ENCODE measurements at places on chromosomes 2 and 18. TPM values are rescaled to one million over a fixed set of nuclear protein-coding genes. Genes with fewer than 3 reads are reported as not detected.

Gene TMX3
- total RNA-seq = 65.4 TPM

GRCh38 chr2:110104025-110104771 lies 11.4 kb downstream of the MALL start:
- no peak overlapping the region for H3K4me3 ChIP-seq
- no peak for DNase-seq
- no peak overlapping the region for H3K27ac ChIP-seq
- no peaks in the 10 kb centered on the region for H3K36me3 ChIP-seq
- peaks cover 5% of the 10 kb centered on the region for H3K4me1 ChIP-seq
- peaks cover 32% of the 10 kb centered on the region for H3K27me3 ChIP-seq

Gene TMEM200C
- total RNA-seq = not detected

- H3K4me3 ChIP-seq = no peak overlapping the region
- no peaks in the 10 kb centered on the region for H3K36me3 ChIP-seq
- no peak overlapping the region for H3K27ac ChIP-seq
- H3K27me3 ChIP-seq = peaks cover 15% of the 10 kb centered on the region
- peaks cover 15% of the 10 kb centered on the region for H3K4me1 ChIP-seq
Observed at GRCh38 chr2:38260972-38261371, 116.1 kb downstream of the ATL2 start.

DNA sequence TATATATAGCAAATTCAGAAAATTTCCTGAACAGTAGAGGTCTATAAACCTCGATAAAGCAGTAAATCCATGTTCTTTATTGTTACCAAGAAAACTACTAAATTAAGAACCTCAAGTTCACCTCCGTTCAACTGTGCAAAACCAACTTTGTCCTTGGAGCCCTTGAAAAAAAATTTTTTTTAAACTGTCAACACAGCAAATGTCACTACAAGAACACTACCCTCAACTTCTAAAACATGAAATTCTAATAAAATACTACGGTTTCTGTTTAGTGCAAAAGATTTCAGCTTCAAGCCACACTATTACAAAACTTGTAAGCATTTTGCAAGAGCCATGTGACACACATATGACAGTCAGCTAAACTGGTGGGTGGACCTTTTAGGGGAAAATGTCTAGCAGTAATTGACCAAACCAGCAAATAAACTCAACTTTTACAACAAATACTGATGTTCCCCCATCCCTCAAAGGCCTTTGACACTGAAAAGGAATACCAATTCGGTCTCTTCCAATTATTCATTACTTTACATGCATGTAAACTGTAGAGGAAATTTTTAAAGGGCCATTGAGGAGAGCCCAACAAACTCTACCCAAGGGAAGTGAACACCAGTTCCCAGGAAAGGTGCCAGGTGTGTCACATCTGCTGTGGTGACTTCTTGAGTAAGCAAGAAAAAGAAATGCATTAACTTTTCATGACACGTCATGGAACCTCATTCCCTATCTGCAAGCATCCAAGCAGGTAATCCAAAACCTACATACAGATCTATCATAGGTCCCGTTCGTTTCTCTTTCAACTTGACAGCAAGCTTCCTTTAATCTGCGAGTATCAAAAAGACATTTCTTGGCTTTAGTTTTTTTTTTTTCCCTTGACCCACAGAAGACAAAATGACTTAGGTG lies 1.4 kb downstream of the RAB1A start:
- no peaks in the 10 kb centered on the region for H3K27me3 ChIP-seq
- H3K36me3 ChIP-seq = peaks cover 3% of the 10 kb centered on the region
- DNase-seq = no peak
- peak overlapping the region; percentile 95 for H3K4me3 ChIP-seq
- H3K4me1 ChIP-seq = peaks cover 46% of the 10 kb centered on the region
- H3K27ac ChIP-seq = peak overlapping the region; percentile 99

Gene SERPINB5
- total RNA-seq = not detected

DNA sequence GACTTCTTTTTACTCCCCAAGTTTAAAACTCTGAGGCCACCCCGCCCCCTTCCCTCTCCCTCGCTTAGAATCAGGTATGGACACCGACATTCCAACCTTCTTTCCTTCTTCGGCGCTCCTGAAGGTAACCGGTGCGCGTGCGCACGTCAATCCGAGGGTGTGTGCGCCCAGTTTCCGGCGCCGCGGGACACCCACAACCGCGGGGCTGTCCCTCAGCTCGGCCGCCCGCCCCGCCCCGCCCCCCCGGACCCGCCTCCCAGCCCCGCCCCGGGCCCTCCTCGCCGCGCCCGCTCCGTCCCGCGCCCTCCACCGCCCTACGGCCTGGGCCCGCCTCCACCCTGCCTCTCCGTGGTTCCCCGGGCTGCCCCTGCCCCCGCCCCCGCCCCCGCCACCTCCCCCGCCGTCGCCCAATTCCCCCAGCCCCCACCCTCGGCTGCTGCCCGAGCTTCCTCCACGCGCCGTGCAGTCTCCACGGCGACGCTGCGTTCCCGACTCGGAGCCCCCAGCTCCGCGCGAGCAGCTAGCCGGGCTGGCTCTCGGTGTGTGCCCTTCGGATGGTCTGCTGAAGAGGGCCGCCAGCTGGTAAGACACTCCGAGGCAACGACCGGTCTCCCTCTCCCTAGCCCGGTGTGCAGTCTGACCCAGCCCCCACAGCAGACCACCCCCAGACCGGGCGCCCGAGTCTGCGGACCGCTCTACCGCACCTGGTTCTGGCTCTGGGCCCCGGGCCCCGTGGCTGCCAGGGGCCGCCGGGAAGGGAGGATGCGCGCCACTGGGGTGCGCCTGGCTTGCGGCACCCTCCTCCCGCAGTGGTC lies 635 bp downstream of the ERICH2 start:
- H3K27ac ChIP-seq = peak overlapping the region; percentile 52
- peaks cover 14% of the 10 kb centered on the region for H3K4me1 ChIP-seq

Gene AMER3
- not detected for total RNA-seq

Gene KLHL30
- total RNA-seq = not detected

Gene LIMS2
- total RNA-seq = 11.4 TPM

- no peak overlapping the region for H3K4me3 ChIP-seq
- H3K27me3 ChIP-seq = no peaks in the 10 kb centered on the region
- DNase-seq = no peak
- peaks cover 2% of the 10 kb centered on the region for H3K4me1 ChIP-seq
Observed at GRCh38 chr2:101884423-101884822, 107.3 kb upstream of the IL1R2 start.

DNA sequence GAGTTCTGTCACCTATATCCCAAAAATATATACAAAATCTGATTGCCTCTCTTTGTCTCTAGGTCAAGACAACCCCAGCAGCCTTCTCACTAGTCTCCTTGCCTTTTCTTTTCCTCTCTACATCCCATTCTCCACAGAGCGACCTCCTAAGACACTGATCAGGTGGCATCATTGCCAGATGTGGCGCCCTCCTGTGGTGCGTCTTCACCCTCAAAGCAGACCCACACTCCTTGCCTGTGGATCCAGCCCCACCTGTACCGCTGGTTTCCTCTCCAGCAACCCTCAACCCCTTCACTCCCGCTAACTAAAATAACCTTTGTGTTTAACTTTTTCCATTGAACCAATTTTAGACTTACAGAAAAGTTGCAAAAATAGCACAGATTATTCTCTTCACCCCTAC lies 273.3 kb downstream of the GLI2 start:
- H3K36me3 ChIP-seq = no peaks in the 10 kb centered on the region
- no peaks in the 10 kb centered on the region for H3K27me3 ChIP-seq
- DNase-seq = peak; percentile 29
- no peak overlapping the region for H3K4me3 ChIP-seq

DNA sequence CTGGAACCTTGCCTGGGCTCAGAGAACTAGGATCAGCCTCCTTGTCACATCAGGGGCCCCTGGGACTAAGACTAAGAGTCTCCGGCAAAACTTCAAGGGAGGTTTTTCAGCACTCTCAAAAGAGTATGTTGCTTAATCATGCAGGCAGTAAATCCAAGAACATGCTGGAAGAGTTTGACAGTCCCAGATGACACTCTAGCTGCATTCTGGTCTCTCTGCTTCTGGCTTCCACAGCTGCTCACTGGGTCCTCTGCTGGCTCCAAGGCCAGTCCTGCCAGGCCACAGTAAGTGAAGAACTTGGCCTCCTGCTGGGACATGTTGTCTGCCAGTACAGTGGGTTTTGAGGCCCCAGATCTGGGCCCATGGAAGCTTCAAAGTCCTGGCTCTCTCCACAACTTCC lies 45.2 kb upstream of the IL1RL1 start:
- H3K27ac ChIP-seq = no peak overlapping the region
- H3K27me3 ChIP-seq = peaks cover 8% of the 10 kb centered on the region
- H3K4me1 ChIP-seq = peaks cover 6% of the 10 kb centered on the region
- DNase-seq = no peak
- H3K36me3 ChIP-seq = peaks cover 6% of the 10 kb centered on the region

DNA sequence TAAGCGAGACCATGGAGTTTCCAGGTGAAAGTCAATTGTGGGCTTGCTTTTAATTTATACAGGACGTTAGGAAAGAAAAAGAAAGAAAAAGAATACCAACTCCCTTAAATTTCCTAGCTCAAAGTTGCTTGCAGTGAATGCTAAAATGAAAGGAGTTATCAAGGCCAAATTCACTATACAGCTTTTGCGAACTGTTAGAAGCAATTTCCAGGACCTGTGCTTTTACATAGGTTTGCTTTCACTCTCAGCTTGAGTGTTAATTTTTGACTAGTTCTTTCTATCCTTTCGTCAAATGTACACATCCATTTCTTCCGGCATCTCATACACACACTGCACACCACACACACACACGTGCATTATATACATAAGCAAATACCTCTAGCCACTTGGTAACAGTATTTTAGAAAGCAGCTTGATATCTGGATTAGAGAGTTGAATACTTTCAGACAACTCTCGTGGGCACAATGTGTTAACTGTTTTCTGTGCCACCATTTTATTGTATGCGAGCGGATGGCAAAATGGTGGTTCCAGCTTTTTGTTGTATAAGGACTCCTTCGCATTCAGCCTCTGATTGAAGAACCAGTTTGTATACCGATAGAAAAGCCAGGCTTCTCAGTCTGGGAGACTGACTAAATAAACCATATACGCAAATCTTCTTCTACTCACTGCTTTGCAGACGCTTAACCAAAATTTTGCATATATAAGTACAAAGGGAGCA lies 381.8 kb downstream of the MTX2 start:
- peaks cover 26% of the 10 kb centered on the region for H3K4me1 ChIP-seq
- no peak overlapping the region for H3K4me3 ChIP-seq
- DNase-seq = no peak
- no peak overlapping the region for H3K27ac ChIP-seq

Gene STK36
- 22.4 TPM for total RNA-seq

- no peaks in the 10 kb centered on the region for H3K36me3 ChIP-seq
- H3K27ac ChIP-seq = no peak overlapping the region
- H3K27me3 ChIP-seq = no peaks in the 10 kb centered on the region
- no peaks in the 10 kb centered on the region for H3K4me1 ChIP-seq
Observed at GRCh38 chr2:239762106-239762505, 263.0 kb downstream of the NDUFA10 start.

Gene USP40
- 11.2 TPM for total RNA-seq

Data from activated CD8-positive, alpha-beta memory T cell treated with anti-CD3 and anti-CD28 coated beads, Interleukin-2, amount 10 ng/mL, durations not matched to agents 7 days and 5 days (primary cell).